NCI-H187 treated with DMSO at 0.1 percent for 48 hours (cell line): ENCODE measurements at places on chromosomes 12 and 14.

DNA sequence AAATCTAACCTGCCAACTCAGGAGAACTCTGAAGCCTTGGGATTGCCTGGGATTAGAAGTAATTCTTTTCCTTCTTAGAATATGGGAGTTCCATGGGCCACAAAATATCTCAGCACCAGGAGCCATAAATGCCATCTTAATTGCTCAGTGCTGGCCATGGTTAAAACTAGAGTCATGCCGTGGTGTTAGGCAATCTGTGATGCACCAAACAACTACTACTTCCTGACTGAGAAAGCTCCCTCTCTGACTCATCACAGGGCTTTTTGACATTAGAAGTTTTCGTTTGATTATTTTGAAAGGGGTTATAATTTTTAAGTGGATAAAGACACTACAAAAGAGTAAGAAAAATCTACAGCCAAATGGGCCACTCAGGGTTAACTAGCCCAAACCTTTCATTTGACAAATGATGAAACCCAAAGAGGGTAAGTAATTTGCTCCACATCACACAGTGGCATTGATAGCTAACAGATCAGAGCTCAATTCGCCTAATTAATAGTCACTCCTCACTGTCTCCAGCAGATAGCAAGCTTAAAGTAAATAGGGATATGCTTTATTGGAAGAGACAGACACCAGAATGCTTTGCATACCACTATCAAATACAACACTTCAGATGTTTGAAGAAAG is 377.3 kb downstream of the EMP1 start:
- DNase-seq, result no peak

DNA sequence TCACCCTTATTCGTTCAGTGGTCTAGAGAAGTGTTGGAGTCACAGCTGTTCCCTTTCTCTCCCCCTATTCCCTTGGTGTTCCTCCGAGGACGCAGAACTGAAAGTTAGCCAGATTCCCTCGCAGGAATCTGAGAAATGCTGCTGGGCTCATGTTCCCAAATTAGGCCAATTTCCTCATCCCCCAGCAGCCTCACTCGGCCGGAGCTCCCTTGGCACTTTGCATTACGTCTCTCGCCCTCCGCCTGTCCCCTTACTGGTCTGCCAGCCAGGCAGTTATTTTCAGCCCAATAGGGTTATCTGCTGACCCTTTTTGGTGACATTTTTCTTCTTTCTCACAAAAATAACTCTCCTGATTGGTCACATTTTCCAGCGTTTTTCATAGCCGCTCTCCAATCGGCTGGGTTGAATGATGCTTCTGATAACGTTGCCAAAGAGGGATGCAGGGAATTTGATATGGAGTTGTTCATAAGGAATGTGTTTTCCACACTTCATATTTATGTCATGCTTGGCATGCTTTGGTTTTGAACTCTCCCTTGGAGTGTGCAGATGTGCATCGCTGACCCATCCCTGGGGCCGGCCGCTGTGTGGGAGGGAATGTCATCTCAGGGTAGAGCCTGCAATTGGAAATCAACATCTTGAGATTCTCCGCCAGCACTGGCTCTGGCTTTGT is 9.9 kb downstream of the IFT43 start:
- DNase-seq, result no peak

- no peak for DNase-seq
Observed at GRCh38 chr14:21001218-21001617, 2.1 kb downstream of the SLC39A2 start.

- no peak for DNase-seq
Observed at GRCh38 chr14:69040353-69040752, 61.3 kb upstream of the ACTN1 start.

DNA sequence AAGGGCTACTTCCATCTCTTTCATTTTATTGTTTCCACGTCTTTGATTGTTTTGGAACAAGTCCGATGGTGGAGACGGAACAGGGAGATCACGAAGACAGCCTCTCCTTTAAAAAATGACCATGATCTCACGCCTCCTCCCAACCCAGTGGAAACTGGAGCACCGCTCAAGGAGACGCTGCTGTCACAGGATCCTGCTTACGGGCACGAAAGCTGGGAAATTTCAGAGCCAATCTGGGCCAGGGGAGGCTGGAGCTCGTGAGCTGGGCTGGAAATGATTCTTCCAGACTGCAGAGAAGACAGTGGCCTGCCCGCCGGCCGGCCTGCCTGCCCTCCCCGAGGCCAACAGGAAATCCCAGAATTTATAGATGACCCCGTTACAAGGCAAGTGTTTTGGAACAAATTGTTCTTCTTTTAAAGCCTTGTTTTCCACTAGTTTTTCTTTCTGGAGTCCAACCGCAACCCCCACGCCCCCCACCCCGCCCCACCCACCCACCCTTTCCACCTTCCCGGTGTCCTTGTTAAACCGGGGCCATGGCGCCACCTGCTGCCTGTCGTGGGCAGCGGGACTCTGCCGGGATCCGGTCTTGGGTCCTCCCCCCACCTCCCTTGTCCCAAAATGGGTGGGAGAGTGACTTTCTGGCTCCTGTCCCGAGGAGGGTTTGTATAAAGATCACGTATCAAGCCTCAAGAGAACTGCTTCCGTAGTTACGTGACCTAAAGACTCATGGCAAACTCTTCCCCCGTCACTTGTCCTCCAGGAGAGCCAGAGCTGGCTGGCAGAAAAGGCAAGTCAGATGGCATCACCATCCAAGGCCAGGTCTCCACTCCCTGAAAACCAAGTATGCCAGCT is 40.3 kb downstream of the MAP1LC3B2 start:
- DNase-seq, result no peak

- DNase-seq, result no peak
Observed at GRCh38 chr12:94143438-94143837, 4.9 kb upstream of the PLXNC1 start.

DNA sequence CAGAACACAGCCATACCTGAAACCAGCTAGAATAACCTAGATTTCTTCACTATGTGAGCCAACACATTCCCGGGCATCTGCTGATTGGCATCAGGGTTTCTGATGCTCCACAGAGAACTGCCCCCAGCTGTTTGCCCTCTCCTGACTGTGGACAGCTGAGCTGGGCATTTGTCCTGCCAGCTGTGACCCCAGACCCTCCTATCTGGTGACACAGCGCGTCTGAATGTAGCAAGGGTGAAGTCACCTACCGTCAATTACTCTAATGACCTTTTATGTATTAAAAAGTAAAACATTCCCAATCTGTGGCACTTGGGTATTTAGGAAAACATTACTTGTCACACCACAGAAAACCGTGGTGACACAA is 29.7 kb upstream of the SFSWAP start:
- no peak for DNase-seq

DNA sequence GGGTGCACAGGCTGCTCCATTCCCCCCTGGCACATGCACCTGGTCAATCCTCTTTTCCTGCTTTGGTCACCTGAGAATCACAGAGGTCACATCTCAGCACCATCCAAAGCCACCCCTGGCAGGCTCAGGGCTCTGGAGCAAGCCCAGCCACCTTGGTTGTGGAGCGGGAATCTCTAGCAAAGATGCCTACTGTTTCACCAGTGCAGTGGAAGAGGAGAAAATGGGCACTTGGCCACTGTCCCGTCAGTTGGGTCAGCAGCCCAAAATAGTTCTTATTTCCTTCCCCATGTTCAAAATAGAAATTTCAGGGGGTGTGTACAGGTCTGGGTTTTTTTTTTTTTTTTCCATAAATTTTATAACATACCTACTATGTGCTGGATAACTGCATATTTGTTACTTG is 18.3 kb downstream of the RTL1 start:
- no peak for DNase-seq

- DNase-seq, result no peak
Observed at GRCh38 chr12:133227281-133227852, 8.3 kb downstream of the ANHX start.

- no peak for DNase-seq
Observed at GRCh38 chr12:46832130-46832704, 6.4 kb upstream of the SLC38A4 start.

DNA sequence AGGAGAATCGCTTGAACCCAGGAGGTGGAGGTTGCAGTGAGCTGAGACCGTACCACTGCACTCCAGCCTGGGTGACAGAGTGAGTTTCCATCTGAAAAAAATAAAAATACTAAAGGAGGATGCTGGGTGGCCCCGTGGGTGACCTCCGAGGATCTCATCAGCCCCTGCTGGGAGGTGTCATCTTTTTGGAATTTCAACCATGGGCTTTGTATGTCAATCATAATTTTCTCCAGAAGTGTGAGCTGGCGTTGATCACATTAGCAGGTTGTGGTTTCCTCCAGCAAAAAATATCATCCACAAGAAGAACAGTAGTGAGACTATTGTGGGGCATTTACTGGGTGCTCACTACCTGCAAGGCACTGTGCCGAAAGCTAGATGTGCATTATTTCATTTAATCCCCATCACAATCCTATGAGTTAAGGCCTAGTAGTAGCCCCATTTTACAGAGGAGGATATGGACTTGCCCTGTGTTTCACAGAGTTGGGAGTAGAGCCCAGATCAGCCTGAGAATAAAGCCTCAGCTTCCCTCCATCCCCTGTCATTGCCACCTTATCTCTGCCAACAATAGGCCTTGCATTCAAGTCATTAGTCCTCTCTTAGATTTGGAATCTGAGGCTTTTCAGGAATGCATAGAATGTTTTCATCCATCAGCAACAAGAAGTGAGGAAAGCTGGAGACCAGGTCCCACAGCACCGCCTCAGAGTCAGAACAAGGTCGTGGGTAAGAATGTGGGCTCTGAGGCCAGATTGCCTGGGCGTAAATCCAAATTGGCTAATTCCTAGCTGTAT is 39.8 kb downstream of the SVOP start:
- DNase-seq, result no peak

DNA sequence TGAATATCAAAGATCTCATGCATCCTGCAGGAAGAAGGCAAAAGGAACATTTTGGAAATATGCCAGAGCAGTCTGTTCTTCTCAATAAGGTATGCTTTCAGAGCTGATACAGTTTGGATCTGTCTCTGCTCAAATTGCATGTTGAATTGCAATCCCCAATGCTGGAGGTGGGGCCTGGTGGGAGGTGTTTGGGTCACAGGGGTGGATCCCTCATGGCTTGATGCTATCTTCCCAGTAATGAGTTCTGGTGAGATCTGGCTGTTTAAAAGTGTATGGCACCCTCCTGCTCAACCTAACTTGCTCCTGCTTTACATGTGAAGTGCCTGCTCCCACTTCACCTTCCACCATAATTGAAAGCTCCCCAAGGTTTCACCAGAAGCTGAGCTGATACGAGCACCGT is 76.6 kb downstream of the RIN3 start:
- DNase-seq, result no peak
